ENCODE measurements at places on chromosomes 3 and 15. TPM values are rescaled to one million over a fixed set of nuclear protein-coding genes. Genes with fewer than 3 reads are reported as not detected.

- DNase-seq: peak; percentile 71
Observed at GRCh38 chr15:33310481-33311311, at the start of gene RYR3. Gene RYR3, plus strand, starts transcription at chr15:33310967. Its CDS starts 79 bp downstream, at chr15:33311046.

Gene WNT5A
- 8.1 TPM for total RNA-seq

- no peak for DNase-seq
Observed at GRCh38 chr15:80641384-80641783, 53.7 kb upstream of the ABHD17C start.

DNA sequence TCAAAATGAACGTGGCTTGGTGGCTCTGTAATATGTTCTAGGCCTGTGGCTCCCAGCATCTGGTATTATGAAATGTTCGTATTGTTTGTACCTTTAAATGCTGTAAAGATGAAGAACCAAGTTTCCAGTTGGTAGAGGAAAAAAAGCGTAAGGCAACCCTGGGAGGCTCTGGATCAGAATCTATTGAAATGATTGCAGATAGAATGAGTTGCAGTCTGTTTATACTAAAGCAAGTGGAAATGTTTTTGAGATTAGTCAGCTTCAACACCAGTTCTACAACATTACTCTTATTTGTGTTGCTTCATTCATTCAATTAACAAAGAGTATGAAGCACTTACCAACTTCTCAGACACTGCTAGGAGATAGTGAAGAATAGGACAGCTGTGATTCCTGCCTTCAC, 5.3 kb downstream of the ARL6IP5 start:
- DNase-seq: peak; percentile 38

DNA sequence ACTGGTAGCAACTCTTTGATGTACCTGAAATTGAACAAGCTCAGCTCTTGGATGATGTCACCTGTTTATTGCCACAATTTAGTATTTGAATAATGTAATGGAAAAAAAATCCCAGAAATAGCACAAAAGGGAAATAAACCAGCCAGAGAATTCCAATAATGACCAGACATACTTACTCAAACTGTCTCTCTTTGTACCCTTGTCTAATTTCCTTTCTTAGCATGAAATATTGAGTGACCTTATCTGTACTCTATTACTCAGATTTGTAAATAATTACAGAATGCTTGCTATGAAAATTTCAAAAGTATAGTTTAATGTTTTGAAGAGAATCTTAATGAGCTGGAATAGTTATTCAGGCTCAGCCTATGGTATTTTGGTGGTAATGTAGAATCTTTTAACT, 555.4 kb upstream of the SGO1 start:
- no peak for DNase-seq

- no peak for DNase-seq
Observed at GRCh38 chr15:22258398-22259150, 178.2 kb downstream of the OR4M2 start.

Gene SLC22A13
- total RNA-seq: not detected

GRCh38 chr15:75857886-75858285, 14.6 kb downstream of the UBE2Q2 start:
- DNase-seq: no peak

Gene AMOTL2
- total RNA-seq: 114 TPM

Gene SLC24A5
- total RNA-seq: not detected

Gene NOX5
- total RNA-seq: not detected

- no peak for DNase-seq
Observed at GRCh38 chr3:161356287-161356686, 15.0 kb downstream of the SPTSSB start.

DNA sequence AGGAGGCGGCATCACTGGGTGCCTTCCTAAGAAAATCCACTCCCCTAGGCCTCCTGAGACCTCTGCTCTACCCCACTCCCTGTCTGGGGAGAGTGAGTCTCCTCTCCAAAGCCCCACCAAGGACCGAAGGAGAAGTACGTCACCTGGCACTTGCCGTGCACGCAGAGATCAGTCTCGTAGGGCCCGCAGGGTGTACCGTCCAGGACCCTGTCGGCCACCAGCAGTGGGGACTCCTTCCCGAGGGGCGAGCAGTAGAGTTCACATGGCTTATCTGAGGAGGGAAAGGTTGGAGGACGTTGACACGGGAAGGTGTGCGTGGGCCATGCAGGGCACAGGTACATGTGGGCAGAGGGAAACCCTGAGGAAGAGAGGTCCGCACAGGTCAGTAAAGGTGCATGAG, 232.9 kb downstream of the ADAMTS17 start:
- no peak for DNase-seq

Gene ATP13A5
- not detected for total RNA-seq

Gene SCG5
- total RNA-seq: 46.8 TPM

DNA sequence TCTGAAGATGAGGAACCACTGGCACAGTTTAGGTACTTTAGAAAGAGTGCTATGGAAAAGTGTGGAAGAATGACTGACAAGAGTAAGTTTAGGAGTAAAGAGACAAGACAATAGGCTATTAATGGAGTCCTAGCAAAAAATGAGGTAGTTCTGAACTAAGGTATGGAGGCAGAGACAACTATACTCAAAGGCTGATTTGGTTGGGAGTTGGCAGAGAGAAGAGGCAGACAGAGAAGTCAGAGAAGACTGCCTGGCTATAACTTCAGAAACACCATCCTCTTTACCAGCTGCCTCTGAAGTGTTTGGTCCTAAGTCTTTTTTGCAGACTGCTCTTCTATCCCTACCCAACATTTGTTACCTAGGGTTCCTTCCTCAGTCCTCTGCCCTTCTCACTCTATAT, 19.2 kb downstream of the DYNC1LI1 start:
- no peak for DNase-seq

Gene ANO10
- 16.8 TPM for total RNA-seq

Gene GUCA1C
- total RNA-seq: not detected

DNA sequence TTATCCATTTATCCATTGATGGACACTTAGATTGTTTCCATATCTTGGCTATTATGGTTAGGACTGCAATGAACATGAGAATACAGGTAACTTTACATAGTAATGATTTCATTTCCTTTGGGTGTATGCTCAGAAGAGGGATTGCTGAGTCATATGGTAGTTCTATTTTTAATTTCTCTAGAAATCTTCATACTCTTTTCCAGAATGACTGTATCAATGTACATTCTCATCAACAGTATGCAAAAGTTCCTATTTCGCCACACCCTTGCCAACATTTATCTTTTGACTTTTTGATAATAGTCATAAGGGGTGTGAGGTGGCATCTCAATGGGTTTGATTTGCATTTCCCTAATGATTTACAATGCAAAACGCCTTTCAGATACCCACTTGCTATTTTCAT, 6.2 kb upstream of the NIPA1 start:
- no peak for DNase-seq

- no peak for DNase-seq
Observed at GRCh38 chr3:171915275-171915674, 72.1 kb downstream of the TMEM212 start.

DNA sequence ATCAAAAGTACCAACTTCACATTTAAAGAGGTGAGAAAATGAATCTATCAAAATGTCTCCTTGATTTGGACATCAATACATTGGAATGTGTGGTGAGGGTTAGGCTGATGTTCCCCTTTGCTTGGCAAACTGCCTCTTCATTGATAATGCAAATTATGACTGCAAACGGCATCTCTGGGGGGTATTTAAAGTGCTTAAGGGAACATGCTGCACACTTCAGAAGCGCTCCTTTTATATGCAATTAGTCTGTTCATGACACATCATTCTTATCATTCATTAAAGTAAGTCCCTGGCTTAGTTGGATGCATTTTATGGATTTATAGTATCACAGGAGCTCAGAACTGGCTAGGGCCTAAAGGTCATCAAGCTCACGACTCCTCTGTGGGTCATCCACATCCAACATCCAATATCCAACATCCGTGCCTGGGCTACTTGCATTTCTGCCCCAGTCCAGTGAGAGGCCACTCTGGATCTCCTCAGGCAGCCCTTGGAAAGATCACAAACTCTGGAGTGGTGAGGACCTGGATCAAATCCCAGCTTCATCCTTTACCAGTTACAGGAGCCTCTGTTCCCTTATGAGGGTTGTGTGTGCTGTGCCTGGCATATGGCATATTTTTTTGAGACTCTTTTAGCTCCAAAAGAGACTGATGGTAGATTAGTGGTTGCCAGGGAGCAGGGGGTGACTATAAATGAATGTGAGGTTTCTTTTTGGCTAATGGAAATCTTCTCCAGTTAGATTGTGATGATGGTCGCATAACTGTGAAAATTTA, 136.8 kb upstream of the FOXB1 start:
- no peak for DNase-seq

DNA sequence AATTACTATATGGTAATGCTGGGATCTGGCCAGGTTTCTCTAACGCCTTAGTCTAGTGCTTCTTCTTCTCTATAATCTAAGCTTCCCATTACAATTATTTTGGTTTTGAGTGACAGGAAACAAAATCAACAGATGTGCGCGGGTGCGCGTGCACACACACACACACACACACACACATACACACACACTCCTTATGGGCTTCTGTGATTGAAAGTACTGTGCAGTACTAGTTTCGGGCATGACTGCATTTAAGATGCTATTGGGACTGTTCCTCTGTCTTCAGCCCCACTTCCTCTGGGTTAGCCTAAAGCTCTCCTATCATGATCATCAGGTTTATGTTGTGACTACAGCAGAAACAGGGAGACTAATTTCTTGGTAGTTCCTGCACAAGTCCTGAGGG, 32.2 kb downstream of the EPHB1 start:
- DNase-seq: no peak

GRCh38 chr15:38991126-38991525, 426.5 kb upstream of the RASGRP1 start:
- no peak for DNase-seq

Gene KLHL24
- 34.1 TPM for total RNA-seq

DNA sequence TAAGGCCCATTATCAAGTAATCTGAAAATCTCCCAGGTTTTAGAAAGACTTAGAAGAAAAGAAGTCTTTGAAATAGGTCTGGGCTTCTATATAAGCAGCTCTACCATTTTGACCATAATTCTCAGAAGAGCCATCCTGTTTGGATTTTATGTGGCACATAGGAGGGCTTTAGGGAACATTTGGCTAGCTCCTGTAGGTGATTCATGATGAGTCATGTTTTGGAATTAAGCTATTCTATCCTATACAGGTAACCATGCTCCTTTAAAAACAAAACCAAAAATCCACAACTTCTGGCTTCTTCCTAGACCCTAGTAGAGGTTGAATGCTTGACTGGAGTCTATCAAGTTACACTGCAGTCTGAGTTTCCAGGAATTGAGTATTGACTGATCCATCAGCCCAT, 8.9 kb downstream of the SST start:
- no peak for DNase-seq

Gene CPLX3
- not detected for total RNA-seq

GRCh38 chr15:55784286-55784685, 41.3 kb upstream of the PRTG start:
- no peak for DNase-seq

Gene DCLK3
- not detected for total RNA-seq

- no peak for DNase-seq
Observed at GRCh38 chr3:15490158-15490557, 31.3 kb downstream of the COLQ start.

DNA sequence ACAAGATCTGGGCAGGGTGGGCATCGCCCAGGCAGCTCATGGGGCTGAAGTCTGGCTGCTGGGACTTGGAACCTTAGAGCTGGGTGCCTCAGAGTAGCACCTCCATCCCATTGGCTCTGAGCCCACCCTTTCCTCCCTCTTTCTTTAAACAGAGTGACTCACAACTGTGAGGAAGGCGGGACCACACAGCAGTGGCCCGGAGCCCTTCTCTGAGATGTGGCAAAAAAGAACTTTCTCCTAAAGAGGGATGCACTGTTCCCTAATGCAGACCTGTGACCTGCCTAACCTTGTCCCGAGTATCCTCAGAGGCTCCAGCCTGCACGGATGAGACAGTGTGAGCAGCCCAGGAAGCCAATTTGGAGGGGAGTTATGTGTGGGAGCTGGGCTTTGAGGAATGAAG, 23.6 kb downstream of the PRR20G start:
- DNase-seq: no peak

DNA sequence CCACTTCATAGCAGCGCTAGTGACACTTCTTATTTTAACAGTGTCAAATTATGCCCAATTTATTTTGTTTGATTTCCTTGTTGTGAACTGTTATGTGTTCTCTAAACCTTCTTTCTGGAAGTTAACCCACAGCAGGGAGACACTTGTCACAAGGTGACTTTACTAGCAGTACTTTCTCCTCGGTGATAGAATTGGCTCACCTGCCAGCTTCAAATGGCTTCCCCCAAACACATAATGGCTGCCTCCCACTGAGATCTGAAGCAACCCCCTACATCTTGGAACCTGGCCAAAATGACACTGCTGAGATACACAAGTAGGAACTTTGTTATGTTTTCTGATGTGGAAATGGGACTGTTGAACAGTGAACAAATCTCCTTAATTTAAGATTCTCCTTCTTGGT, 238.8 kb upstream of the DPH6 start:
- no peak for DNase-seq

GRCh38 chr15:39584266-39584659, 3.4 kb downstream of the THBS1 start:
- no peak for DNase-seq

Gene C2CD4A
- 5.7 TPM for total RNA-seq

DNA sequence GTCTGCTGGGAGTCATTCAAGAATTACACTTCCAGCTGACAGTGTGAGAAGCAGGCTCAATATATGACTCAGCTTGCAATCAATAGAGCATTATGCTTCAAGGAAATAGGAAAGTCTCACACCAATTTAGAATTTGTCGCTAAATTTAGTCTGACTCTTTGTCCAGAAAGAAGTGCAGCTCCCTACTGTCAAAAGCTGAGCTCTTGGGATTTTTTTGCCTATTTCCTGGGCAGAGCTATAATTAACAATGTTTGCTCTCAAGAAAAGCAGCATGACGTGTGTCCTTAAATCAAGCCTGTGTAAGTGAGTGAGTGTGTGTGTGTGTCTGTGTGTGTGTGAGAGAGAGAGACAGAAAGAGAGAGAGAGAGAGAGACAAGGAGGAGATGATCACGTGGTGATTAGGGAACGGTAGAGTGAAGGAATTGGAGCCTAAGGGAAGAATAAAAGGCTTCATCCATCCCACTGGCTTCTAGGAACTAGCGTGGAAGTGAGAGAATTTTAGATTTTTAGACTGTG, 16.4 kb upstream of the SLC35G2 start:
- DNase-seq: peak; percentile 73

DNA sequence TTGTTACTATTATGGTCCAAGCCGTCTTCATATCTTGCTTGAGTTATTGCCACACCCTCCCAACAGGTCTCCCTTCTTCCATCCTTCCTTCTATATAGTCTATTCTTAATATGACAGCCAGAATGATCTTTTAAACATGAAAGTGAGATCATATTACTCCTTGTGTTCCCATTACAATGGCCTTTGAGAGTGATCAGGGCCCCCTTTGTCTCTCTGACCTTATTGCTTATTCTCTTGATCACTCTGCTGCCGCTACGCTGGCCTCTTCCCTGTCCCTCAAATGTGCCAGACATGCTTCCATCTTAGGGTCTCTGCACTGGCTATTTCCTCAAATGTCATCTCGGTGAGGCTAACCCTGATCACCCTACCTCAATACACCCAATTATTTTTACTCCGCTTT, 38.1 kb downstream of the UBE2E2 start:
- DNase-seq: no peak

Measured in Caki2 (cell line).